ENCODE measurements at places on chromosomes 5 and 9. TPM values are rescaled to one million over a fixed set of nuclear protein-coding genes. Genes with fewer than 3 reads are reported as not detected.

The MOB3B gene
- total RNA-seq: 11.0 TPM

The SURF4 gene
- total RNA-seq: 112 TPM

The ZNG1F gene
- 14.5 TPM for total RNA-seq

GRCh38 chr5:150082889-150083288 is 3.5 kb downstream of the CSF1R start:
- DNase-seq: peak; percentile 82

GRCh38 chr5:78472469-78473106 is 112.2 kb downstream of the SCAMP1 start:
- DNase-seq: no peak

The OSMR gene
- total RNA-seq: 69.0 TPM

GRCh38 chr9:87674565-87675299 is 51.2 kb upstream of the CTSL start:
- peak; percentile 9 for DNase-seq

- DNase-seq: no peak
Measured at GRCh38 chr5:157925786-157926671, 67.1 kb upstream of the CLINT1 start.

DNA sequence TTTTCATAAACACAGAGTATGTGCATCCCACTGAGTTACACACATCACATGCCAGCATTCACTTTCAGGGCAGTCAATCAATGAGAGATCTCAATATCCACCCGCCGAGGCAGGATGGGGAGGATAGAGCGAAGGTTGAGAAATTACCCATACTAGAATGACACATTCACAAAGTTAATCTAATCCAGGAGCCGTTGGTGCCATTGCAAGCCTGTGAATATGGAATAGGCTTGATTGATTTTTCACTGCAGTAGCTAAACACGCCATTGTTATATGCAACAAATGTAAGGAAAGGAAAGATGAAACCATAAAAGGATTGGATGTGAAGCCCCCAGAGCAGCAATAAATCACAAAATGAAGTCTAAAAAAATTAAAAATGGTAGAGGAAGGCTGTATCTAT is 167.9 kb upstream of the GPR151 start:
- no peak for DNase-seq

DNA sequence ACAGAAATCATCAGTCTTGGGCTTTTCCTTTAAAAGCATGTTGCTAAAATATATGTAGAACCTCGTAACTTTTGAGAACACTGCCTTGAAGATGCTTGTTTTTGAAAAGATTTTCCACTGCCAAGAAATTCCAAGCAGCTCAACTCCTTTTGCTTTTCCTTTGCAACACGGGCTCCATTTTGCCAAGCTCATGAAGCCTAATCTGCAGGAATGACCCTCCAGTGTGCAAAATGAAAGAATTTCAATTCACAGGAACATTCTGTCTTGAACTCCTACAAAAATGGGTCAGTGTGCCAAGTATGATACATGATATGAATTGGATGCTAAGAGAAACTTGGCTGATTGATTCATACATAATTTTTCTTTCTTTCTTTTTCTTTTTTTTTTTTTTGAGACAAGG is 35.4 kb upstream of the ERCC6L2 start:
- DNase-seq: no peak

- no peak for DNase-seq
Measured at GRCh38 chr5:154505567-154505966, 27.5 kb upstream of the HAND1 start.

- DNase-seq: no peak
Measured at GRCh38 chr5:10453545-10453944, 11.9 kb downstream of the ROPN1L start.

DNA sequence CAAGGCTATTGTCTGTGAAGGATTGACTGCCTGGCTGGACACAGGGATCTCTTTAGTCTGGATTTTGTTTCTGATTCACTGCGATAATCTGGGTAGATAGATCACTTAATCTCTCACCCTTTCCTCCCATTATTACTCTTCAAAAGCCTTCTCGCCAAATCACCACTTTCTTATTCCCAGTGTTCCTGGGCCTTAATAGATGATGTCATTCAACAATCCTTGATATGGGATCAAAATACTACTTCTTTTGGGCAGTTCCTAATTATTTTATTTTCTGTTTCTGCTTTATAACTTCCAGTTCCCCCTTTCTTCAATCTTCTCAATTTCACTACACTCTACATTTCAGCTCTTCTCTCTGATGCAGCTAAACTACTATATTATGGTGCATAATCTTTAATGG is 6.8 kb upstream of the CRHBP start:
- no peak for DNase-seq

GRCh38 chr9:87556039-87556438 is 58.4 kb downstream of the DAPK1 start:
- DNase-seq: no peak

The SLC34A1 gene
- not detected for total RNA-seq

The INSYN2B gene
- total RNA-seq: 0.25 TPM

The BHMT2 gene
- total RNA-seq: 4.2 TPM

All from vagina (tissue), 2 donors.